Stimulated activated CD4-positive, alpha-beta T cell treated with anti-CD3 and anti-CD28 coated beads, Interleukin-1b, Interleukin-23, amount 100 ng/mL, for 24 hours (primary cell): ENCODE measurements at places on chromosomes 16 and 17.

- no peak for DNase-seq
These were observed 121.0 kb upstream of the NLRP1 start for GRCh38 chr17:5705081-5705875.

- DNase-seq, result no peak
These were observed 3.0 kb downstream of the SRSF1 start for GRCh38 chr17:58004060-58004459.

GRCh38 chr17:6279659-6280058 lies 155.3 kb downstream of the AIPL1 start:
- DNase-seq, result no peak

- DNase-seq, result peak; percentile 29
These were observed 20.0 kb upstream of the WFIKKN1 start for GRCh38 chr16:610513-611381.

DNA sequence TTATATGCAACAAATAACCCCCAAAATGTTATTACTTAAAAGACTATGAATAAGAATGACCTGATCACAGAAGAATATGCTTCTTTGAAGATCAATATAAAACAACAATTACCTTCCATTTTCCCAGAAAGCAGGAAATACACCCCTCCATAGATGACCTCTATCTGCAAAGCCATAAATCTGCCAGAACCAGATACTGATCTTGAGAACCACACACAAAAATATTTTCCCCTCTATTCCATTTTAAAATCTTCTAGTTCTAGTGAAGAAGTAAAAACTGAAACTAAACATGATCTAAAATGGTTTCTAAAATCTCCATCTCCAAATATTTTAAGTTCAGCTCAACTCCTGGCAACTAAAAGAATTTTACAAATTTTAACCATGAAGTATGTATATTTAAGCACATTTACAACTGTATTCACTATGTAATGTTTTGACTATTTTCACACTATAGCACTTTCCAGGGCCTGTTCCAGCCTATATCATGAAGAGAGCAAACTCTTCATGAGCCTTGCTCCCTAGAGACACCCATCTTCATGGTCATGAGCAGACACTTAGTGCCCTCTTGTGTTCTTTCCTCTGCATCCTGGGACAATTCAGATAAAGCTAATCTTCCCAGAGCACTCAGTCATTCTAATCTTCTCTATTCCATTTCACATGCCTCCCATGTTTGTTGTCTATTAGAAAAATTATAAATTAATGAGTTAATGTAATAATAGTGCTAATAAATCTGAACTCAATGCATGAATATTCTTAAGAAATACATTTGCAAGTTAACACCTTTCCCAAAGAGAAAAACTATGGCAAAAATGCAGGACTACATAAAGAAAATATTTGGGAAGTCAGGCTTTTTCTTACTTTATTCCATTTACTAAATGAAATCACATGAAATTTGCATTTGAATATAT lies 87.0 kb downstream of the HELZ start:
- no peak for DNase-seq

DNA sequence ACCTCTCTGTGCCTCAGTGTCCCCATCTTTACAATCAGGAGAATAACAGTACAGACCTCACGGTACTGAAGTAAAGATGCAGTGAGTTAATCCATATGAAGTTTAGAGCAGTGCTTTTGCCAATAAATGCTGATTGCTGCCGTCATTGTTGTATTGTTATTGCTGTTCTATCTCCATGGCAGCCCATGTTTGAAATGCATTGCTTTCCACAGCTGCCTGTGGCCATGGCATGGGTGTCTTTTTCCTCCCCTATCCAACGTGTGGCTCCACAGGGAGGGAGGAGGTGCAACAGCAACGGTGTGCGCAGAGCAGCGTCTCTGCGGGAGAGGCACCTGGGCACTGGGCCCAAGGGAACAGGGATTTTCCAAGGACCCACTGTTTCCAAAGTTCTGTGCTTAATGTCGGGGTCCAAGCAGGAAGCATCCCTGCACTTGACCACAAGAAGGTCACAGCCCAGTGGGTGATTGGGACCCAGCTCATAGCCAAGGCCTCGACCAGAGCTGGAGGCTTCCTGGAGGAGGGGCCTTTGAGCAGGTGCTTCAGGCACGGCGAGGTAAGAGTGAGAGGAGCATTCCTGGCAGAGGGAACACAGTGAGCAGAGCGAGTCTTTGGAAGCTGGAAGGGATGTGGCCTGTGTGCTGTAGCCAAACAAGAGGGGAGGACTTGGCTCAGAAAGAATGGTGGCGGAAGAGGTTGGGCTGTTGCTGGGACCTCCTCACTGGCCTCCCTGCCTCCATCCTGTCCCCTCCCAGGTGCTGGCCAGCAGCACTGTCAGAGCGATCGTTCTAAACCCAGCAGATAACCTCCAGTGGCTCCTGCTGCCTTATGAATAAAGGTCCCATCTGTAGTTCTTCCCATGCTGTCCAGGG lies 3.9 kb downstream of the RAI1 start:
- DNase-seq, result no peak

DNA sequence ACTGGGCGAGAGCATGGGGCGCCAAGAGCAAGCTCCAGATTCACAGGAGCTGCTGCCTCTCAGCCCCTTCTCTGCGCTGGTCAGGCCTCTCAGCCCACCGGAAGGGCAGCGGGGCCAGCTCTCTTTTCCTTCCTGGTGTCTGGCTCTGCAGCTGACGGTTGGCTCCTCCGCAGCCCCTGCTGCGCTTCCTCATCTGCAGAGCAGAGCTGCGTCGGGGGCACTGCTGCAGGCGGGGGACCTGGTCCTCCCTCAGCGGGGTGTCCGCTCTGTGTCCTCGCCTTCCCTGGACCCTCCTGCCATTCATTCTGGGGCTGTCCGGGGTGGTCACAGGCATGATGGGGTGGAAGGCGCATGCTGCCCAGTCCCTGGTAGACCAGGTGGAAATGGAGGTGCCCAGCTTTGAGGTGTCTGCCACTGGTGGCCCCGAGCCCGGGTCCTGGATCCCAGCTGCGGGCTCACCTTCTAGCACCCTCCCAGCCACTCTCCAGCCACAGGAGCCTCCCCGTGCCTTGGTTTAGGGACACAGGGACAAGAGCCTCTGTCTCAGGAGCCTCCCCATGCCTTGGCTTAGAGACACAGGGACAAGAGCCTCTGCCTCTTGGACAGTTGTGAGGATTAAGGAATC lies 84.8 kb downstream of the IRF8 start:
- DNase-seq, result no peak

DNA sequence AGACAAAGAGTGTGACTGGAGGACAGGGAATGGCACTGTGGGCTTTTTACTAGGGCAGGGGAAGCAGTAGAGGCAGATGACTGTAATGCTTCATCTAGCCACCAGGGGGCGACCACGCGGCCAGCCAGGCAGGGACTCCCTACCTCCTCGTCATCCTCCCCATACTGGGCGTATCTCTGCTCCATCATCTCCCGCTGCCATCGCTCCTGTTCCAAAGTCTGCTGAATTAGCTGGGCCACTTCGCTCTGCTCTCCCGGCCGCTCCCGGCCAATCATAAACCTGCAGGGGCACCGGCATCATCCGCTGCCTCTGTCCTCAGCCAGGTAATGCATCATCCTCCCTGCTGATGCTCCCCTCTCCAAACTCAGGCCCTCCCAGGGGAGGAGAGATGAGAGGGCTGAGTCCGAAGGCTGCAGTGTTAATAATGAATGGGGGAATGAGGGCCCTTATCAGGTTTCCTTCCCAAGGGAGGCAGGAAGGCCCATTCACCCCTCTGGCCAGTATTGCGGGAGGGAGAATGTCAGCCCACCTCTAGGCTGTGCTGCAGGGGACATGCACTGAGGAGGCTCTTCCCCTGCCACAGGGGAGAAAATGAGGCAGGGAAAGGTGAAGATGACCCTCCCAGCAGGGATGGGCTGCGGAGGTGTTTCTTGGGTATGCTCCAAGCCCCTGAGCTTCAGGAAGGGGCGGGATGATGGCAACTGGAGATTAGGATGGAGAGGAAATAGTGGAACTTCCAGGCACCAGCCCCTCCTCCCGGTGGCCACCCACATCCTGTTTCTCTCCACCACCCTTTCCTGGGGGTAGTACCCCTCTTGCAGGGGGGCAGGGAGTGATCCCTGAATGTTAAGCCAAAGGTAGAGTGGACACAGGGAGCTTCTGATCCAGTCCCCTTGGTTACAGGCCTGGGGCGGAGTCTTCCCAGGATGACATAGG lies 10.3 kb upstream of the SAMD14 start:
- peak; percentile 73 for DNase-seq

- DNase-seq, result no peak
These were observed 1.3 kb upstream of the TUBB3 start for GRCh38 chr16:89921702-89922476.

- no peak for DNase-seq
These were observed 26.3 kb downstream of the LAT start for GRCh38 chr16:29011112-29011511.

DNA sequence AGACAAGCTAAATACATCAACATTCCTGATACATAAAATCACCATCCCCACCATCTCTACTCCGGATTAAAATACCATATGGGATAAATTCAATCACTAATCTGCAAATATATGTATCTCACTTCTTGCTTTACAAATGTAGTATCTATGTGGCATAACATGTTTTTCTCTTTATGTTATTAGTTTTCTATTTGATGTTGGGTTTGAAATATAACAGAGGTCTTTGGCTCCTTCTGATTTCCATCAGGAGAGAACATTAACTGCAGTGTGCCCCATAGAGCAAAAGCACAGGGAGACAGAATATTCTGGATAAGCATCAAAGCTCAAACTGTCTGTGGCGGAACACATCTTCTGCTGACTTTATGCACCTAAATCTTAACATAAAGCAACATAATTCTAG lies 547.2 kb upstream of the CDH8 start:
- no peak for DNase-seq

DNA sequence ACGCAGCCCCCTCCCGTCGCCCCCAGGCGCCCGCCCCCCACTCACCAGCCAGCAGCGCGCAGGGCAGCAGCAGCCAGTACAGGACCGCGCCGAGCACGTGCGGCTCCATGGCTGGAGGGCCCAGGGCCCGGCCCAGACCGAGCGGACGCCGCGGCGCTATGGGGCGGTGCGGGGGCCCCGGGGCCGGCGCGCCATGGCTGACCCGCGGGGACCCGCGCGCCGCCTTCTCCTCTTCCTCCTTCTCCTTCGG lies 239 bp downstream of the PIEZO1 start:
- no peak for DNase-seq

DNA sequence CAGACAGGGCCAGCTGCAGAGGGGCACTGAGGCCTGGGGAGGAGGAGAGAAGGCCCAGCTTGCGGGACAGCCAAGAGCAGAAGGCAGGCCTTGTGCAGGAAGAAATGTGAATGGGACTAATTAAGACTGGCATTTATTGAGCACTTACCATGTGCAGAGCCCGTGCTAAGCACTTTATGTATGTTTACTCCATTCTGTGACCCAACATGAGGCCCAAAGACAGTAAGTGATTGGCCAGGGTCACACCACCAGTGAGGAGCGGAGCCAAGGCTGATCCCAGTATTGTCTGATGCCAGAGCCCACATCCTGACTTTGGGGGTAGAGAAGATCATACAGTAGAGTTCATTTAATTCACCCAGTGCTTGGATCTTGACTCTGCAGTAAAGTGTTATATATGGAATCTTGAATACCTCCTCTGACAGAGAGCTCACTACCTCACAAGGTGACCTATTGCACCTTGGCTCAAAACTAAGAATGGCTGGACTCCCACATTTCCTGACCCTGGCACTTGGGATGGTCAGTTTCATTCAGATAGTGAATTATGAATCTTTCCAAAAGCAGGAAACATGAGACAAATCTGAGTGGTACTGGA lies 13.6 kb downstream of the KATNB1 start:
- no peak for DNase-seq

DNA sequence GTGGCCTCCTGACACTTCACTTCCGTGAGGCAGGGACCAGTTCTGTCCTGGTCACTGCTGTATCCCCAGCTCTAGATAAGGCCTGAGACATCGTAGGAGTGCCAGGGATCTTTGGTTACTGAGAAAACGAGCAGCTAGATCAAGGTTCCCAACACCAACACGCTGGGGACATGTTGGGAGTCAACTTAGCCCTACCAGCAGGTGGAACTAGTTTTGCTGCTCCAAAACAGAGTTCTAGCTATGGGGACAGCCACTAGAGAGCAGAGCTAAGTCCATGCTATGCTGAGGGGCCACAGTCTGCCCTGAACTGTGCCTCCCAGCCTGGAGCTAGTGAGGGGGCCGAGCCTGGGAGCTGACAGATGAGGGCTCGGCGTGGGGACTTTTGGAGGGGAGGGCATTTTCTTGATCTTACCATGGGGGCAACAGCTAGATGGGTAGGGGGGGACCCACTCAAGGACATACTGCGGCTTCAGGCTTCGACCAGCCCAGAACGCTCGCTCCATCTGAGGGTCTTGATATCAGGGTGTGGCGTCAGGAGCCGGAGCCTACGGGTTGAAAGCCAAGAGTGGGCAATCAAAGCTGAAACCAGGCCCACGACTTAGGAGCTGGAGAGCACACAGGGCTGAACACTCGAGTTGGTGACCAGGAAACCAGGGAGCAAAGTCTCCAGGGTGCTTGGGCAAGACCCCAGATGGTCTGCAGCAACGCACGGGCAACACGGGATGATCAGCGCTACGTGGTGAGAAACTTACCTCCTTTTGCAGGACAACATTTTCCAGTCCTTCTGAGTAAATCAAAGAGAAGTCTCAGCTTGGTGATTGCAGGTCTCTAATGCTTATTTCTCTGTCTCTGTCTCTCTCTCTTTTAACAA lies 13.4 kb downstream of the SNX20 start:
- no peak for DNase-seq

- no peak for DNase-seq
These were observed 74.4 kb upstream of the SMIM36 start for GRCh38 chr17:55585629-55586028.

DNA sequence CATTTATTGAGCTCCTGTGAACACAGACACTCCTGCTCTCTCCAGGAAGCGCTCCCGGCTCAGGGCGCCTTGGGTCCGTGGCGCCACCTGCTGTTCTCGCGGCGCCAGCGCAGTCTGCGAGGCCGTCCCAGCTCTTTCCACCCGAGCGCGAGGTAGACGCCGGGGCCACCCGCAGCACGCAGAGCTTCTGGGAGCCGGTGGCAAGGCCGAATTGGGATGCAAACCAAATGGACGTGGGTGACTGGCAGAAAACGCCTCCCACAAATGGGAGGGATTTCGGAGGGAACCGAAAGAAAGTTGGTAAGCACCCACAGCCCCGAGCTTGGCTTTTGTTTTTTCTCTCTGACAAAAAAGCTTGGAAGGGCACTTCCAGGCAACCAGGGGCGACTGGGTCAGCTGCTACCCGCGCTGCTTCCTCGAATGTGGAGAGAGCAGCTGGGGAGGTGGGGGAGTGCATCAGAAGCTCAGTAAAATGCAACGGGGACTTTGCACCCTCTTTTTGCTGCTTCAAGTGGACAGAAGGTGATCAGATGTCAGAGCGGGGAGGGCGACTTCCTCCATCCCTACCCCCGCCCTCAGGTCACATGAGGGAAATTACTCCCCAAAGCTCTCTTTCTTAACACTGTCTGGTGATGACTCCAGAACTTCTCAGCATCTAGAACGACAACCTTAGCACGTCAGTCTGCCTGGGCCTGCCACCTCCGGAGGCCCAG lies 13.5 kb upstream of the N4BP1 start:
- DNase-seq, result peak; percentile 60
